ENCODE measurements at places on chromosomes 5 and 9.

DNA sequence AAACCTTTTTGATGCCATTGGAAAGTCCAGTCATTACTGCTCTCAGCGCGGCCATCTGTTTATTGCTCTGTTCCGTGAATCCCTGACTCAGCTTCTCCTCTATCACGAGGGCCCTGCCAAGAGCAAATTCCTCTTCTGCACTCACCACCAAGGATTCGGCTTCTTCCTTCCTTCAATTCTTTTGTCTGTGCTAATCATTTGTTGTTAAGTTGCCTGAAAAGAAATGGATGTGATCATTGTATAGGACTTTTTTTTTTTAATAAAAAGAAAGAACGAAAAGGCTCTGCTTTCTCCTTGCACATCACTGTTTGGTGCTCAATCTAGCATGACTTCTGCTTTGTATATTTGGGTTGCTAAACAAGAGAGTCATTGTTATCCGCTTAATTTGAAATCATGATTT, 128.7 kb upstream of the PIK3R1 start:
- DNase-seq: peak; percentile 39

GRCh38 chr9:135820661-135821060, 86.7 kb downstream of the CAMSAP1 start:
- DNase-seq: no peak

- no peak for DNase-seq
These were observed 16.0 kb downstream of the ERP44 start for GRCh38 chr9:100082782-100083181.

GRCh38 chr5:108264533-108264932, 117.4 kb downstream of the FBXL17 start:
- DNase-seq: no peak

Data from suppressor macrophage (primary cell).